ENCODE measurements at places on chromosomes 3 and 15.
A peak's percentile ranks its signal among the peaks of the same experiment; 100 is the strongest.

- DNase-seq: peak; percentile 95
These were observed 40.6 kb downstream of the ITPR1 start for GRCh38 chr3:4533489-4534443.

GRCh38 chr3:44179246-44179645 is 62.4 kb upstream of the TOPAZ1 start:
- DNase-seq: no peak

- DNase-seq: peak; percentile 66
These were observed 22.5 kb downstream of the GABRA5 start for GRCh38 chr15:26889298-26889898.

GRCh38 chr15:31870328-31871165 is 159.8 kb upstream of the CHRNA7 start:
- peak; percentile 67 for DNase-seq

DNA sequence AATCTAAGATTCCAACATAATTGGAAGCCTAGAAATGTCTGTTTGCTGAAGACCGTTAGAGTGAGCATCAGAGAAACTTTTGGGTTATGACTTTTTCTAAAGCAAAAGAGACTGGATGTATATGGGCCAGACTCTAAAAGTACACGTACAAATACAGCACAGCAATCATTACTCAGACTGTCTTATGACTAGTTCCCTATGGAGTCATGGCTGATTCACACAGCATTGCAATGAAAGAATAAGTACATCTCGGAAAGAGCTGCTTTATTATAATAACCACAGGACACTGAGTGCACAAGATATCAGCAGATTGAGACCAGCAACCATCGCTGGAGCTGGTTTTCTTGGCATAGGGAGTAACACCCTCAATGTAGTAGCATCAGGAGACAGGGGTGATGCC is 618.6 kb downstream of the NLGN1 start:
- no peak for DNase-seq

DNA sequence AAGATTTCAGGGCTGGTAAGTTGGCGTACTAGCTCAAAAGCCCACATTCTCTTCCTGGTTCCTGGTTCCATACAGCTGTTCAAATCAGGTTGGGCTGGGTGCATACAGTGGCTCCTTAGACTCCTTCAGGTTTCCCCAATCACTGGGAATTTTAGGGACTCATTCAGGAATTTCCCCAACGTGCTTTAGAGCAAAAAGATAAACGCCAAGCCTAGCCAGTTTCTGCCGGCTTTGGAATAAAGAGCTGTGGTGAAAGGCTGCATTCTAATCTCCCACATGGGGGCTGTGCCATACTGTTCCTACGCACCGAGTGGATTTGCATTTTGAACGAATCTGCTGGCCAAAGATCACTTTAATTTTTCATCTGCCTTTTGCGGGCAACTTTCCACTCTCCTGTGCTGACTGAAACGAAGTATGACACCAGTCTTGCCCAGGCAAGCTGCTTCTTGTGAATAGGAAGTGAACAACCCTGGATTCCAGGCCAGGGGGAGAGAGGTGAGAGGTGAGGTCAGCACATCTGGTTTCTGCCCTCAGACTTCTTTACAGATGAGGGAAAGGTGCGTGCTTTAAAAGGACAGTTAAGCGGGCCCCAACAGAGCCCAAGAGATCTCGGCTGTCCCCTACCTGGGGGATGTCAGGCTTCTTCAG is 184.2 kb upstream of the PDZRN3 start:
- DNase-seq: no peak

DNA sequence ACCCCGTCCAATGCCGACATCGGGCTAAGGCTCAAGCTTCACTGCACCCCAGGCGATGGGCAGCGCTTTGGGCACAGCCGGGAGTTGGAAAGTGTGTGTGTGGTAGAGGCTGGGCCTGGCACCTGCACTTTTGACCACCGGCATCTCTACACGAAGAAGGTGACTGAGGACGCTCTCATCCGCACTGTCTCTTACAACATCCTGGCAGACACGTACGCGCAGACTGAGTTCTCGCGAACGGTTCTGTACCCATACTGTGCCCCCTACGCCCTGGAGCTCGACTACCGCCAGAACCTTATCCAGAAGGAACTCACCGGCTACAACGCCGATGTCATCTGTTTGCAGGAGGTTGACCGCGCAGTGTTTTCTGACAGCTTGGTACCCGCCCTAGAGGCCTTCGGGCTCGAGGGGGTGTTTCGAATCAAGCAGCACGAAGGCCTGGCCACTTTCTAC is 1.0 kb downstream of the PDE12 start:
- peak; percentile 44 for DNase-seq

- DNase-seq: no peak
These were observed 189.1 kb downstream of the FAM43A start for GRCh38 chr3:194874783-194875182.

DNA sequence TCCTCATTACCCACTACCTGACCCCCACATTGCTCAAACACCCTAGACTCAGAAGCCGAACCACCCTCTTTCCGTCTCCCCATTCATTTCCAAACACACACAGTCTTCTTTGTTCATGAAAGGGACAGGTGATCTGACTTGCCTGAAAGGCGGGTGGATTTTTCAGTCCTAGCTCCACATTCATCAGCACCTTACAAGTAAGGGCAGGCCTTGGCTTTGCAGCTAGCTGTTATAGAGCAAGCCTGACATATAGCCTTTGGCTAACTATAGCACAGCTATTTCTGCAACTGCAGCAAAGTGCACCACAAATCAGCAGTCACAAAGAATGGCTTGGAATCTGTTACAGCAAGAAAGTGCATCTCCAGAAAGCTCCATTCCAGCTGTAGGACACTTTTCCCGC is 139.8 kb downstream of the XXYLT1 start:
- DNase-seq: no peak

GRCh38 chr3:23232016-23232415 is 28.9 kb downstream of the UBE2E2 start:
- DNase-seq: no peak

DNA sequence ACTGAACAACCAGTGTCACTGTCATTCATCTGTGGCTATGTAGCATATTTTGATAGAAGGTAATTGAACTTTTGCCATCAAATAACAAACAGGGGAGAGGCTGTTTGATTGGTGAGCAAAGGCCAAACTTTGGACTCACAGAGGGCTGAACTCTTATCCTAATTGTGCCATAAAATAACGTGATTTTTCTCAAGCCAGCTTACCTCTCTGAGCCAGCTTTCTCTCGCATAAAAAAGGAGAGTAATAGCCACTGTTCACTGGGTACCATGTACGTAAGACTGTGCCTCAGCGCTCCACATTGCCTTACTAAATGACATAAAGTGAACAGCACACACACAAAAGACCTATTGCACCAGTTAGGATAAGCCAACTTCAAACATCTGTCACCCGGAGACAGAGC is 216.9 kb downstream of the LRTM1 start:
- DNase-seq: no peak

DNA sequence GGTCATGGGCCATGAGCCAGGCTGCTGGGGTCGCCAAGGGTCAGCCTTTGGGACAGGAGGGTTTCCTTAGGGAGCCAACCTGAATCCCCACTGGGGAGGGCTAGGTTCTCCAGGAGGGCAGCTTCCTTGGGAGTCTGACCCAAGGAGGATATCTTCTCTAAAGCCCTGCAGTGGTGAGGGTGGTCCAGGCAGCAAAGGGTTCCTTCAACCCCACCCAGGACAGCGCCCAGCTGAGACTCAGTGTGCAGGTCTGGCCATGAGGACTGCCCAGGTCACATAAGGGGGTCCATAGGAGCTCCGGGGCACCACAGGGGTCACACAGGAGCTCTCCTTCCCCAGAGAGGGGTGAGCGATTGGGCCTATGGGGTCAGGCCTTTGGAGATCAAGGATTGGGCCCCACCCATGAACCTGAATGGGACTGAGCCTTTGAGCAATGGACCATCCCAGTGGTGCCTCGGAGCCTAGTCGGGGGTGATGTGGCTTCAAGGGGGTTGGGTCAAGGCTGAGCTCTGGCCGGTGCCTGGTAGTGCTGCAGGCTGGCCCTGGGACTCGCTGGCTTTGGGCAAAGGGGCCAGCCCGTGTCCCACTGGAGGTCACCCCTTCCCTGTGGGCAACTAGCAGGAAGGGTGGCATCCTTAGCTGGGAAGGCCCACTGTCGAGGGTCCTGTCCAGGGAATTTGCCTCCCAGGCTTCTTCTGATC is 216.5 kb downstream of the SNRPN start:
- DNase-seq: no peak

GRCh38 chr3:170603770-170604510 is 18.1 kb upstream of the SLC7A14 start:
- DNase-seq: no peak

DNA sequence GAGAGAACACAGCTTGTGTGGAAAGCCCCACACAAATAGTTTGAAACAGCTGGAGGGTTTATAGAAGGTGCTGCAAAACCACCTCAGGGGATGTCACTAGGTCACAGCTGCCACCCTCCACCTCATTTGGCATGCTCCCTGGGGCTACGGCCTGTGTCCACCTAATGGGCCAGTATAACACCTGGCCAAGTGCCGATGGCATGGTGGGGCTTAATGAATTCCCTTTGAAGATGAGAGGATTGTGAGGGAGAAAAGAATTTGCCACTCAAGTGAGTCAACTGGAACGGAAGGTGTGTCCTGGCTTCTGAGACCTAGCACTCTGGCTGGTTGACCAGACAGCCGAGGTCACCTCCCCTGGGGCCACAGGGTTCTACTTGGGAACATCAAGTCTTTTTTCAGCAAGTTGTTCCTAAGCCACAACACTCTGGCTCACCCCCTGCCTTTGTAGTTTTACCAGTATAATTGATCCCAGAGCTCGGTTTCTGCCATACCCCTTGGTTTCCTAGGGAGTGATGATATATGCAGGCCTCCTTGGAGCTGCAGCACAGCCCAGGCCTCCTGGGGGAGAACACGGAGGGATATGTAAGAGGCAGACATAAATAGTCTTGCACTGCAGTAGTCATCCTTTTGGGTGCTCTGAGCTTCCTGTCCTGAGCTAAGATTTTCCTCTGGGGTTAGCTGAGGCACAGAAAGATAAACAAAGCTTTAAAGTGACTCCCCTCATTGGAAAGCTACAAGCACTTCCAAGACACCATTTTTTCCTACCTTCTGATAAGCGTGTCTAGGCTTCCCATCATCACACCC is 178.2 kb upstream of the LPP start:
- DNase-seq: no peak

GRCh38 chr15:28914483-28915023 is 28.8 kb downstream of the APBA2 start:
- DNase-seq: no peak

DNA sequence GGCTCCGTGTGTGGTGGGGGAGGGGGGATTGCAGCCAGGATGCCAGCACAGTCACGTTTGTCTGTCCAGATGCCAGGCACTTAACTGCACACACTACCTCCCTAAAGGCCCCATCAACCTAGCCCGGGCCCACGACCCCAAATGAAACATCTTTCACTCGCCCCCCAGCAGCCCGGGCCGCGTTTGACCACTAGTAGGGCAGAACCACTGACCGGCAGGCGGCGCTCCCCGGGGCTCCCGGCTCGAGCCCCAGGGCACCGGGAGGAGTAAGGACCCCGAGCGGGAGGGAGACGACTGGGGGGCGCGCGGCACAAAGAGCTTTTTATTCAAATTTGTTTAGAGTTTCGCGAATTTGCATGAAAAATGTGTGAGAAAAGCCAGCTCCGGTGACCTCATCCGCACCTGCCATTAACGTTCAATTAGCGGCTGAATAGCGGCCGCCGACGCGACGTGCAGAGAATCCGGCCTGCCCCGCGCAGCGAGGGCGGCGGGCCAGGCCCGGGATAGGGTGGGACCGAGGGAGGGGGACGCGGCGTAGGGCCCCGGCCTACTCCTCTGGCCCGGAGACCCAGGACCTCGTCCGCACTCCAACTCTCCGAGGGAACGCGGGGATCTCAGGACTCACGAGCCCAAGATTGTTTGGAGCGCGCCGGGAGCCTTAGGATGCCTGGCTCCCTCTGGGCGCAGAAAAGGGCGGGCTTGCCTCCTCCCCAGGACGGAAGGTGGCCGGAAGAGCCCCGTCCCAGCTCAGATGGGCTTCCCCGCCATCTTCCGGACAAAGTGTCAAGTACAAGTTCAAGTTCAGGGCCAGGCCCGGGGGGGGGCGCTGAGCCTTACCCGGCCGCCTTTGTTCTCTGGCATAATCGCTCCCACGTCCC is 64.9 kb upstream of the POLG start:
- no peak for DNase-seq

DNA sequence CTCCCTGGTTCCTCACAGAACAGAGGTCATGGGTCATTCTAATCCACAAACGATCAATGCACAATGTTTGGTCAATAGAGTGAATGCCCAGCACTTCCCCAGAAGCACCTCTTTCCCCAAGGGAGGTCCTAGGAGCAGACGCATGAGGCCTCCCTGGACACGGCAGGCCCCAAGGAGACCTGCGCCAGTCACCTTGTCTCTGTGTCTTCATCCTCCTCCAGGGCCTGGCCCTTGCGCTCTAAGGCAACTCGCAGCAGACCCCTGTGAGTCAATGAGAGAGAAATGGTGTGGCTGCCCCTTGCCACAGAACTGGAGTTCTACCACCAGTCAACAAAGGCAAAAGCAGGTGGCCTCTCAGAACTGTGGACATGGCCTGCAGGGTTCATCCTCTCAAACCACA is 18.1 kb downstream of the ALS2CL start:
- DNase-seq: no peak

DNA sequence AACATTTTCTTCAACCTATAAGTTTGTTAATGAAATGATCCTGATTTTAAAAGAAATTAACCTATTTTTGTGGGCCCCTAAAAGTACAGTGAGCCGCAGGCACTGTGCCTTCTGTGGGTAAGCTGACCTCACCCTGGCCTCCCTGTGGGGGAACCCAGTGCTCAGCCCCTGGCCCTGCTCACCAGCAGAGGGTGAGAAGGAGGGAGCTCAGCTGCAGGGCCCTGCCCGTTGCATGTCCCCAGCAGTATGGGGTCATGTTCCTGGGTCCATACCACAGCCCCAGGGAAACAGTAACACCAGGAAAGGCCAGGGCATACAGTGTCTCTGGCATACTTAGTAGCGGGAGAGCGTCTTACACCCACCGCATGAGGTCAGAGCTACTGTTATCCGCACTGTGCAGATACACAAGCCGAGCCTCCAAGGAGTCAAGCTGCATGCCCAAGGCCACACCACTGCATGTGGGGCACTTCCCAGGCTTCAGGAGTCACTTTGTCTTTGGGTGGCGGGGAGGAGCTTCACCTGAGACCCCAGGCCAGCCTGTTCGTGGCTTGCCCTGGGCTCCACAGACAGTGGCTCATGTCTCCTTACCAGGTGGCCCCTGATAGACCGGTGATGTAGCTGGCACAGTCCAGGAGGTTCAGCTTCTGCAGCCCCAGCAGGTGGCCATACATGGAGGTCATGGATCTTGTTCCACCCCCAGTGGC is 22.6 kb upstream of the EHD4 start:
- no peak for DNase-seq

DNA sequence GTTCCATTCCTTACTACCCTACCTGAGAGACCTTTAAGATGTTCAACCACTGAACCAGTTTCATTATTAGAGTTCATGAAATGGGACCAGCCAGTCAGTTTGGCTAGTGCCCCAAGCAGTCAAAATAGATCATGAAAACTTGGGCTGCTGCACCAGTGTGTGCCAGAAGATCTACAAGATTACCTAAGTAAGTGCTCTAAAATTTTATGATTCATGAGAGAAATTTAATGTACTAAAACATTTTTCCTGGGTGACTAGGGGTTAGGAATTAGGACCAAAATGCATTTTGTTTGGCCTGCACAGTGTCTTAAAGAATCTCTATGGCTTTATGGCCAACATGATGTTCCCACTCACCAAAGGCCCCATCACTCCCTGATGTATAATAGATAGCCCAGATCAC is 214.7 kb downstream of the ATP8B4 start:
- no peak for DNase-seq

GRCh38 chr3:22536541-22536940 is 666.6 kb upstream of the UBE2E2 start:
- no peak for DNase-seq

- DNase-seq: peak; percentile 55
These were observed 209.2 kb upstream of the ZPLD1 start for GRCh38 chr3:102225407-102226132.

- no peak for DNase-seq
These were observed 11.8 kb downstream of the MRAS start for GRCh38 chr3:138359919-138360868.
